ENCODE measurements at places on chromosomes 7 and 10.
A peak's percentile ranks its signal among the peaks of the same experiment; 100 is the strongest.

GRCh38 chr7:95373323-95373722 lies 22.9 kb downstream of the PON3 start:
- no peaks in the 10 kb centered on the region for H3K27me3 ChIP-seq
- no peak overlapping the region for H3K27ac ChIP-seq
- no peak for DNase-seq
- H3K4me3 ChIP-seq, result no peak overlapping the region
- no peaks in the 10 kb centered on the region for H3K36me3 ChIP-seq
- H3K4me1 ChIP-seq, result no peaks in the 10 kb centered on the region

DNA sequence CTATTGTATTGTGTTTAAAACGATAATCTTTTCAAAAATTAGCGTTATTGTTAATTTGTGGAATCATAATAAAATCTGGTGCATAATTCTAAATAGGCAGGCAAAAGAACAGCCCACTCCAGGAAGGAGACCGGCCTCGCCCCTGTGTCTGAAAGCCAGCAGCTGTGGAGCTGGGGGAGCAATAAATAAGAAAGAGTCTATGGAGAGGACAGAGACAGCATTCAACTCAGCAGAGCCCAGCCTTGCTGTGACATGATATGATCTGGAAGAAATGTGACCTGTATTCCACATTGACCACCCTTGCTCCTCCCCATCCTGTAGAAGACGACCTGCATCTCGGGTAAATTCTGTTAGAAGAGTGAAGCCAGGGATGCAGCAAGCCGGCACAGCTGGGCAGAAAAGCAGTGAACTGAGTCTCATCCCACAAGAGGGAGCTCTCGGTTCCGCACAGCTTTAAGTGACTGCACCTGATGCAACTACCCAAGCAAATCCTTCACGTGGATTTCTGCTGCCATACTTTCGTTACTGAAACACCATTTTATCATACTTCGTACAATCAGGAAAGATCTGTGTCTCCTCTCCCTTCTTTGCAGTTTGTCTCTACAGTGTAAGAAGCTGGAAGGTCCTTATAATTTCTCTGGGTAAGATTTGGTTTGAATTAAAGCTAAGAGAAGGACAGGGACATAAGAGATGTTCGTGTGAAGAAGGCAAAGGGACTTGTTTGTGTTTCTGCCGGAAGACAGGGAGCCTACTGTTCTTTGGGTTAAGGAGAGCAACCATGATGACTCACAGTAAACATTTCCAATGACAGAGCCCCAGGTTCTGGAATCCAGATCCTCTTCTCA lies 427.1 kb downstream of the GPAM start:
- no peak overlapping the region for H3K4me3 ChIP-seq
- no peaks in the 10 kb centered on the region for H3K4me1 ChIP-seq
- no peak for DNase-seq
- no peaks in the 10 kb centered on the region for H3K27me3 ChIP-seq

DNA sequence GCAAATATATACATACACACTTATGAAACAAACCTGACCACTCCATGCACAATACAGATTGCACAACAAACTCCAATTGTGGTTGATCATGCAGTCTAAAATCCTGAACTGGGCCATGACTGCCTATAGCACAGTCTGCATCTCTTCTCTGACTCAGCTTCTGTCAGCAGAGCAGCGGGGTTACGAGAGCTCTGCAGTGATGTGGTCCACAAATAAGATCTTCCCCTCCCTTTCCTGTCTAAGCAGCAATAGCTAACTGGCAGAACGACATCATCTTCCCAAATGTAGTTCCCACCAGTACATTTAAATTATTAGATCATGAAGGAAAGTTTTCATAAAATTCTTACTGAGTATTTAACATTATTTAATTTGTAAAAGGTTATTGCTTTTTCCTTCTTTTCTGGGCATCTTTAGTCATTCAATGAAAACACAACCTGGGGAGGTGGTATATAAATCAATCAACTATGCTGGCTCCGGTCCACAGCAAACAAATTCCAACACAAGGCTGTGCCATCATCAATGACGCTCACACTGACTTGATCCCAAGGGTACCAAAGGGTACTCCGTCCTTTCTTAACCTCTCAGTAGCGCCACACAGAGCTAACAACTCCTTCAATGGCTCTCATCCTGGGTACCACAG lies 17.1 kb downstream of the ARHGAP21 start:
- peak; percentile 21 for DNase-seq
- H3K27ac ChIP-seq, result no peak overlapping the region
- no peaks in the 10 kb centered on the region for H3K4me1 ChIP-seq
- H3K4me3 ChIP-seq, result no peak overlapping the region
- H3K27me3 ChIP-seq, result no peaks in the 10 kb centered on the region
- H3K36me3 ChIP-seq, result no peaks in the 10 kb centered on the region

GRCh38 chr10:9068003-9068402 lies 1013.5 kb downstream of the GATA3 start:
- H3K27ac ChIP-seq, result no peak overlapping the region
- no peaks in the 10 kb centered on the region for H3K27me3 ChIP-seq
- no peaks in the 10 kb centered on the region for H3K36me3 ChIP-seq
- no peaks in the 10 kb centered on the region for H3K4me1 ChIP-seq
- DNase-seq, result no peak

- H3K27me3 ChIP-seq, result no peaks in the 10 kb centered on the region
- no peak overlapping the region for H3K27ac ChIP-seq
- no peak for DNase-seq
- no peak overlapping the region for H3K4me3 ChIP-seq
These were observed 249.5 kb downstream of the LRRTM3 start for GRCh38 chr10:67175354-67175753.

DNA sequence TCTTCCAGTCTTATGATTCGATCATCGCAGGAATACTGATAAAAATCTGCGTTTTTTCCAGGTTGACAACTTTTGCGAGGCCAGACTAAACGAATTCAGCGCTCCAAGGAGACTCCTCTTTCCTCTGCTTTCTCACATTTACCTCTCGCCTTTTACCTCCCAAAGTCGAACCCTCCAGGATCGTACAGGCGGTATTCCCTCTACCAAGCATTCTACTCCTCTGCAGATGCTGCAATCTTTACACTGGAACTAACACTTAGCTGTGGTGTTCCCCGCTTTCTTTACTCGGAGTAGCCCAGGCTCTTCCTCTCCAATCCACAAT lies 449 bp downstream of the NUDT5 start:
- H3K27me3 ChIP-seq, result no peaks in the 10 kb centered on the region
- H3K4me3 ChIP-seq, result peak overlapping the region; percentile 84
- no peak for DNase-seq
- peak overlapping the region; percentile 97 for H3K27ac ChIP-seq
- H3K36me3 ChIP-seq, result peaks cover 14% of the 10 kb centered on the region

DNA sequence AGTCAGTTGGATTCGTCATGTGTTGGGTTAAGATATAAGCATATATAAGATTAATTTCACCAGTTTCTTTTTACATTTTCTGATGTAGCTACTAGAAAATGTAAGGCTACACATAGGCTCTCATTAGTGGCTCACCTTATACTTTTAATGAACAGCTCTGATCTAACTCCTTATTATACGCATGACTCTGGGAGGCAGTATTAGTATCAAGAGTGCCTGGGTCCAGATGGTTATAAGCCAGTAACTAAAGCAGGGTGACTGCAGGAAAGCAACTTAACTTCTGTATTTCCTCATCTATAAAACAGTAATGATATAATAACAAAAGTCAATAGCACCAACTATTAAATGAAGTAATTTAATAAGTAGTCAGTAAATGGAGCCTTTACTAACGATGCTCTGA lies 1.4 kb upstream of the ELMO1 start:
- H3K36me3 ChIP-seq, result no peaks in the 10 kb centered on the region

DNA sequence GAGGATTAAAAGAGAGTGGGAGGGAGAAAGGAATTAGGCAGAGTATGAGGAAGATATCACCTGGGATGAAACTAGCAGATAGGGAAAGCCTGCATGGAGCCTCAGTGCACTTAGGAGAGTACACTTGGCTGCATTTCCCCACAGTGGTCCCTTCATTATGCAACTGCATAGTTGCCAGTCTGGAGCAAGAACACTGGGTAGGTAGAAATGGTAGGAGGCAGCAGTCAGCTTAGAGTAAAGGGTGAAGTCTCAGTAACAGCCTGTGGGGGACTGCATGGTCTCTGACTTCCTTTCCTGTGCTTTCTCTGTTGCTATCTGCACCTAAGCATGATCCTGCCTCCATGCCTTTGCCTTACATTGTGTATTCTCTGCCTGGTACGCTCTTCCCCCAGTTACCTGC lies 14.0 kb upstream of the PCGF5 start:
- H3K36me3 ChIP-seq, result no peaks in the 10 kb centered on the region
- H3K27me3 ChIP-seq, result no peaks in the 10 kb centered on the region
- no peak for DNase-seq
- H3K27ac ChIP-seq, result no peak overlapping the region
- peaks cover 43% of the 10 kb centered on the region for H3K4me1 ChIP-seq

DNA sequence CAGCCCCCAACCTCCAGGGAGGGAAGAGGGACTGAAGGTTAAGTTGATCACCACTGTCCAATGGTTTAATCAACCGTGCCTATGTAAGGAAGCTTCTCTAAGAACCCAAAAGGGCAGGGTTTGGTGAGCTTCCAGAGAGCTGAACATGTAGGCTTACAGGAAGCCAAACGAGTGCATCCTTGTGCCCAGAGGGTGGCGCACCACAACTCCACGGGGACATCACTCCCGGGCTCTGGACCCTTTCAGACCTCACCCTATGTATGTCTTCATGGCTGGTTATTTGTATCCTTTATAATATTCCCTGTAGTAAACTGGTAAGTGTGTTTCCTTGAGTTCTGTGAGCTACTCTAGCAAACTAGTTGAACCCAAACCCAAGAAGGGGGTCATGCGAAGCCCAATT lies 11.5 kb upstream of the NFKB2 start:
- no peaks in the 10 kb centered on the region for H3K4me1 ChIP-seq
- peaks cover 11% of the 10 kb centered on the region for H3K36me3 ChIP-seq
- DNase-seq, result no peak

DNA sequence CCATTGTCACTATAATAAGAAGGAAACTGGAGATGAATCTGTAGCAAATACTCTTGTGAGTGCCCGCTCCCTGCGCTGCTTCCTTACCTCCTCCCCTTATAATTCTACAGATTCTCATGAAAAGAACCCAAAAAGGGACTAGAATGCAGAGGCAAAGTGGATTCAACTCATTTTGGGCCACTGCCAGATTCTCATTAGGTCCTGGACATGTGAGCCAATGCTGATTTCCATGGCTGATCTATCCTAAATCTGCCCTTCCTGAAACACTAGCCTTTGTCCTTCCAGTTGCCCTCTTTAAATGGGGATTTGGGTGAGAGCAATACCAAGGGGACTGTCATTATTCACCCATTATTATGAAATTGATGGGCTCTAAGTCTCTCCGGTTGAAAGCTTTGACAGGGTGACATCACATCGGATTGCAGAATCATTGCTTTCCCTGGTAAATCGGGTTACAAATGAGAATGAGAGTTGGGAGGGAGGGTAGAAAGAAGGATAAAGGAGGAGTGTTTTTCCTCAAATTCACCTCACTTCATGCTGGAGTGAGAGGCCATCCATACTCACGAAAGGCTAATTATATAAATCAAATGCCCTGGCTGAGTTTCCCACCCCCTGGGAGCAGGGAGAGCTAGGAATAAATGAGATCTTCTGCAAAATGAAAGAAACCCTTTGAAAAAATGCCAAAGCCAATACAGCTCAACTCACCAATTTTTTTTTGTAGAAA lies 37.5 kb downstream of the PTN start:
- H3K36me3 ChIP-seq, result no peaks in the 10 kb centered on the region
- no peak overlapping the region for H3K27ac ChIP-seq
- H3K27me3 ChIP-seq, result no peaks in the 10 kb centered on the region
- H3K4me1 ChIP-seq, result no peaks in the 10 kb centered on the region

DNA sequence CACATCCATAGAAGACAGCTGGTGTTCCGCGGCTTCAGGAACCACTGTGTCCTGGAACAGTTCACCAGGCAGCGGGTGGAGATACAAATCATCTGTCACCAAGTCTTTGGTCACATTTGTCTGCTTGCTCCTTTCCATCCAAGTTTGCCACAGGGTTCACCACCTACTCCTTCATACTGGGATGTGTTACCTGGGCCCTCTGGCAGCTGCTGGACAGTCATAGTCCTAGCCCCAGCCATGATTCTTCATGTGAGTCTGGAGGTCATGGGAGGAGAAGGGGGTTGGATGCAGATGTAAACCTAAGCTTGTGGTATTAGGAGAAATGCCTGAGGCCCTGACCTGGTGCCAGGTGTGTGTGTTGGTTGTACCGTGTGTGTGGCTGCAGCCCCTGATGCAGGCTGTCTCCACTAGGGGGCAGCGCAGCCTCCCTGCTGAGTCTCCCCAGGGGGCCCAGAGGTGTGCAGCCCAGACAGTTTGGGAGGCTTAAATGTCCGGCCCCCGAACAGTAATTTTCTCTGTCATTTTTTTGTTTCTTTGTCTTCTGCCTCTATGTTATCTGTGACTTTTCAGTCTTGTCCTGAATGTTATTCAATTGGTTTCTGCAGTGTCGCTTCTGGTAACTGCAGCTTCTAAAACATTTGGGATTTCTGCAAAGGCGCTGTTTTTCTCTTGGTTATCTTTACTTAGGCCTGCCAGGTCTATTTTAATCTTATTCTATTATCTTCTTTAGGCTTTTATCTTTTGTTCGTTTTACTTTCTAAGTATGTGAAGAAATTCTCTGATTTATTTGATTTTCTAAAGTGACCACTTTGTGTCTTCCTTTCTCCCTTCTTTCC lies 14.8 kb downstream of the NPS start:
- H3K4me3 ChIP-seq, result no peak overlapping the region
- no peaks in the 10 kb centered on the region for H3K27me3 ChIP-seq
- no peaks in the 10 kb centered on the region for H3K4me1 ChIP-seq
- H3K27ac ChIP-seq, result no peak overlapping the region
- H3K36me3 ChIP-seq, result no peaks in the 10 kb centered on the region
- no peak for DNase-seq

DNA sequence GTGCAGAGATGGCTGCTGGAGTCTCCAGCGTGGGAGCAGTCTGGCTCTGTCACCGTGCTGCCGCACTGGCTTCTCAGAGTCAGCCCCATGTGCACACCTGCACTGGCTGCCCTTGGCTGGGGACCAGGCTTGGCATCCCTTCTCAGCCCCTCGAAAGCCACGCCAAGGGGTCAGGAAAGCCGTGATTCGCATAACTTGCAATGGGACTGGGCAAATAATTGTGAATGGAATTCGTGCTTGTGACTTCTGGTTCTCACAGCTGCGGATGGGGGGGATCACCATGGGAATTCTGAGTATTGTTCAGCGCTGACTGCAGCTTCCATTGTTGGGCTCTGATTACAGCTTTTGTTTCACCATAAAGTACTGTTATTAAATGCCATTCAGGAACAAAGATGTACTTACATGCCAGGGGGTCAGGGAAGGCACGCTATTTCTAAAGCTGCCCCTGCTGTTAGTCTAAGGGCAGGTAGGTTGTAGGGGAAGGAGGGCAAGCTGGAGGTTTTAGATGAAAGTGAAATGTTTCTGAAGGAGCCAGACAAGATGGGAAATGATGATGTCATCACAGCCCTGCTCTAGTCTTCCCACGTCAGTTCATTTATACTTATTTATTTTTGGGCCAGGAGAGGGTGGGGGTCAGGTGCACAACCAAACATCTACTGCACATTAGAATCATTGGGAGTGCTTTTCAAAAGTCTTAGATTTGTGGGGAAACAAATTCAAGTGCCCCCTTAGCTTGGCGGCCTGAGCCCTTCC lies 5.8 kb upstream of the PLEKHA1 start:
- no peak overlapping the region for H3K4me3 ChIP-seq
- no peaks in the 10 kb centered on the region for H3K4me1 ChIP-seq
- no peaks in the 10 kb centered on the region for H3K27me3 ChIP-seq
- no peak for DNase-seq

All from naive thymus-derived CD4-positive, alpha-beta T cell (primary cell).